Type B pancreatic cell (in vitro differentiated cells): ENCODE measurements at places on chromosomes 1 and 21.

GRCh38 chr1:247747616-247748015 is 325 bp downstream of the OR14A2 start:
- DNase-seq, result no peak

- no peak for DNase-seq
These were observed 368.0 kb downstream of the PDE4B start for GRCh38 chr1:66160719-66161118.

GRCh38 chr1:93328809-93329760 is 16.6 kb upstream of the DR1 start:
- no peak for DNase-seq

- DNase-seq, result no peak
These were observed 125.9 kb downstream of the RHOU start for GRCh38 chr1:228860911-228861831.

GRCh38 chr1:61089338-61089737 is 7.0 kb downstream of the NFIA start:
- DNase-seq, result no peak

DNA sequence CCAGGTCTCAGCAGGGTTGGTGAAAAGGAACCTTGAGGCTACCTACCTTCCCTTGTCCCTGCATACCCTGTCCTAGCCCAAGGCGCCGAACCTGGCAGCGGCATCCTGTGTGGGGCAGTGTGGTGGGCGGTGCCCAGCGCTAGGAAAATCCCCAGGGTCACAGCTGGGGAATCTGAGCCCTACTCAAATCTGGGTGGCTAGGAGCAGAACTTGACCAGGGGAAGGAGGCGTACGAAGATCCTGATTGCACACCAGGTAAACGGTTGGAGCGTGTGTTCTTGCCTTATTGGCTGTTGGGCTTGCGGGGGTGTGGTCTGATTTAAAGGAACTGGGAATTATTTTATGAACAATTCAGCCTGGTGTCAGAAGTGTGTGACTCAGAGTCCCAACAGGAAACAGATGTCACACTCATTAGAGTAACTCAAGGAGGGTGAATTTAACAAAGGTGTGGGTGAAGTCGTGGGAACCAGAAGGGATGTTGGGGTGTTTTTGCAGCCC is 118.6 kb downstream of the LRIG2 start:
- no peak for DNase-seq

DNA sequence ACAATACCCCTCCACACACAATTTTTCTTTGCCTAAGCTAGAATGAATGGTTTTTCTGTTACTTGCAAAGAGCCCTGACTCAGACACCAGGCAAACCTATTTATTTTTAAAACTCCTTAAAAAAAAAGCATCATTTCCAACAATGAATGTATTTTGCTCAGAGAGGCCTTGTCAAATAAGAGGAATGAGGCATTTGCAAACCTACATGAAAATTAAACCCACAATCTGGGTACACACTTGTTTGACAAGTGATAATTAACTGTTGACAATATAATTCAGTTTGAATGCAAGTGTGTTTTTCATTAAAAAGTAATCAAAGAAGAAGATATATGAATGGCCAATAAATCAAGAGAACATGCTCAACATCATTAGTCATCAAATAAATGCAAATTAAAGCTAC is 339.5 kb downstream of the PTPRU start:
- DNase-seq, result no peak

DNA sequence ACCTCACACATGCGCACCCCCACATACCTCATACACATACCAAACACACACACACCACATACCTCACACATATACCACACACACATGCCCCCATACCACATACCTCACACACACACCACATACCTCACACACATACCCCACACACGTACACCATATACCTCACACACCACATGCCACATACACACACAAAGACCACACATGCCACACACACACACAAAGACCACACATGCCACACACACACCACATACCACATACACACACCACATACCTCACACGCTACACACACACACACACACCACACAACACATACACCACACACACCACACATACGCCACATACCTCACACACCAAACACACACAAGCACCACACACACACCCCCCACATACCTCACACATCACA is 30.0 kb downstream of the HIVEP3 start:
- DNase-seq, result peak; percentile 20

GRCh38 chr1:20726932-20727745 is 5.4 kb downstream of the SH2D5 start:
- peak; percentile 66 for DNase-seq

DNA sequence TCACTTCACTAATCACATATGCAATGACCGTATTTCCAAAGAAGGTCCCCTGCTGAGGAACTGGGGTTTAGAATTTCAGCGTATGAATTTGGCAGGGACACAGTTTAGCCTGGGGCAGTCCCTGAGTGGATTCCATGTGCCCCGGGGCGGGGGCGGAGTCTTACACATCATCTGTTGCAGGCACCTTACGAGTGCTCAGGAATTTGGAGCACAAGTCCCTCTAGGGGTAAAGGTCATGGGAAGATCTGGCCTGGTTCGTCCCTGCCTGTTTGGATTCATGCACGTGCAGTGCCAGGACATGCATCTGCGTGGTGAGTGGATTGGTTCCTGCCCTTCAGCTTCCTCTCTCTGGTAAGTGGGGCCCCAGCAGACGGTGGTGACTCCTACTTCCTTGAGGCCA is 208.3 kb upstream of the C1orf174 start:
- no peak for DNase-seq

DNA sequence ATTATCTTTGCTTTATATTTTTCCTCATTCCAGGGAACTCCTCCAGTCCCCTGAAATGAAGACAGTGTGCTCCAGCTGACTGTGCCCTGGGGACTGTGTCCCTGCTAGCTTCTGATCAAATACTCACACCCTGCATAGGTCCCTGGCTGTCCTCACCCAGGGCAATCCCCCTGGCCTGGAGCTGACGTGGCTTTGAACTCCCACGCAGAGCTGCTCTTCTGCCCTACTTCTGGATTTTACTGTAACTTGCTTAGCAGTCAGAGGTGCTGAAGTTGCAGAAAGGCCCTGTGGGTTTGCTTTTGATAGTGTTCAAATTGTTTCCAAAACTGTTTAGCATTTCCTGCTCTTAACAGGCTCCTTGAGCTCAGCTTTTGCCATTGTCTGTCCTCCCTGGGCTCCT is 186.5 kb downstream of the FASLG start:
- DNase-seq, result no peak

GRCh38 chr1:230749150-230749549 is 2.0 kb downstream of the CAPN9 start:
- DNase-seq, result no peak

DNA sequence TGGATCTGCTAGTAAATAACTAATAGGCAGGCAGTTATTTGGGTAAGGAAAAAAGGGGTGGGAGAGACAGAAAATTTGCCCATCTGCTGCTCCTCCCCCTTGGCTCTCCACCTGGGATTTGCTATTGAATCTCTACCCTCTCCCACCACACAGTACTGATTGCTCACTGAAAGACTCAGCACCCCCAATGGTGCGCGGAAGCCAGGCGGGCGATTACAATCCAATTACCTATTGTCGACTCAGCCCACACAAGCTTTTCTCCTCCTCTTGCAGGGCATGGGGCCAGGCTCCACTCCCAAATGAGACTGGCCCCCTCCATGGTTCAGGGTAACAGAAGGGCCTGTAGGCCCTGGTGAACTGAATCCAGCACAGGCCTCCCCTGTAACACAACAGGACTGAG is 2.7 kb upstream of the HMGN2 start:
- no peak for DNase-seq

GRCh38 chr1:152410599-152410998 is 3.5 kb downstream of the CRNN start:
- no peak for DNase-seq

DNA sequence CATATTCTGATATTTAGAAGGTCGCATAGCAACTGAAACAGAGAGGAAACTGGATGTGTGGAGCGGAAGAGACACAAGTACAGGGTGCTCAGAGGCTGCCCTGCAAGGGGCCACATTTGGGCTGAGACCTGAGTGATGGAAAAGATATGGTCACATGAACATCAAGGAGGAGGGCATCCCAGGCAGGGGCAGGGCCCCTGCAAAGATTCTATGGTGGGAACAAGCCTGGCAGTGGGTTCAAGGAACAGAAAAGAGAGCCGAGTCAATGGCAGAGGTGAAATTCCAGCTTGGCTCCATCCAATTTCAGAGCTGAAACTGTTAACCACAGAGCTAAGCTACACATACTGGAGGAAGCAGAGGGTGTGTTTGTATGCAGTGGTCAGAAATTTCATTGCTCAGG is 227.7 kb downstream of the PRDM2 start:
- no peak for DNase-seq

DNA sequence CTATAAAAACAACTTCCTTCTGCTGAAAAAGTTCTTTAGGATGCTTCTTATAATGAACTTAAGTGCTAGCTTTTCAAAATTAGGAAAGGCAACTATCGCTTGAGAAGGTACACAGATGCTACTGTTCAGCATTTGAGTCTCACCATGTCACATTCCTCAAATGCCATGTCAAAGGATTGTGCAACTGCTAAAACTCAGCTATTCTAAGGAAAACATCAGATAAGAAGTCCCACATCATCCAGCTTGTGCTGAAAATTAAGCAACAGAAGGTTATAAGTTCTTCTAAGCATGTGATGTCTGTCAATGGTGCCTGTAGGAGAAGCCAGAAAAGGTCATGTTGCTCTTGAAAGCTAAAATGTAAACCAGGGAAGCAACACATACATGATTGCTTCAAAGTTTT is 36.5 kb downstream of the MCOLN2 start:
- no peak for DNase-seq

- DNase-seq, result no peak
These were observed 1.2 kb upstream of the LHX9 start for GRCh38 chr1:197915862-197916499.

DNA sequence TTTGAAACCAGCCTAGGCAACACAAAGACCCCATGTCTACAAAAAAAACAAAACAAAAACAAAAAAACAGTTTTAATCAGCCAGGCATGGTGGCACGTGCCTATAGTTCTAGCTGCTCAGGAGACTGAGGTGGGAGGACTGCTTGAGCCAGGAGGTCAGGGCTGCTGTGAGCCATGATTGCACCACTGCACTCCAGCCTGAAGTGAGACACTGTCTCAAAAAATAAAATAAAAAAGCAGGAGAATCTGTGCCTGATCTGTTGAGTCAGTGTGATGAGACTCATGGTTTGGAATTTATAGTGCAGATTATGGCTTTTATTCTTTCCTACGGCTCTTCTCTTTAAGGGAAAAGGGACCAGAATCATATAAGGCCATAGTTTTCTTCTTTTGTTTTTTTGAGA is 16.5 kb downstream of the TRIT1 start:
- no peak for DNase-seq

- no peak for DNase-seq
These were observed 217.0 kb downstream of the DNAH14 start for GRCh38 chr1:225146478-225146877.

GRCh38 chr21:46661211-46661625 is 25.7 kb downstream of the PRMT2 start:
- DNase-seq, result no peak

DNA sequence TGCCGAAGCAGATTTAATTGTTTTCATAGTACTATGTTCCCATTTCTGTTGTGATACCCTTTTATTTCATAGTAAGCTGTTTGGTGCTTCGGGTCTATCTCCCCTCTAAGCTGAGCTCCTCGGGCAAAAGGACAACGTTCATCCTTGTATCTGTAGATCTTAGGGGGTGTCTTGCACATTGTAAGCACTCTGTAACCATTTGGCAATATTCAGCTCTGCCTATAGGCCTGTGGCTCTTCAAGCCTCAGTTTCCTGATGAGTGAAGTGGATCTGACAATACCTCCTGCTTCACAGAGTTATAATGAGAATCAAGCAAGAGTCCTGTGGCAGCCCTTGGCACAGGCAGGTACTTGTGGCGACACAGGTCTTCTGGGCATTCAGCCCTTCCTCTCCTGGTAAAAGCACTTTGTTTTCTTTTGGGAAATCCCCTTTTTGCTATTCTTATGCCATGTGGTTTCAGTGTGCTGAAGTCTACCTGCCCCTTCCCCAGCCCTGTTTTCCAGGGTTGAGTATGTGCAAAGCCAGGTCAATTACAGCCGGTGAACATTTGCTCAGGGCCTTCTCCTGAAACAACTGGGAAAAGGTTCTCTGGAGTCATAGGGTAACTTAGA is 8.5 kb upstream of the EXO1 start:
- no peak for DNase-seq

GRCh38 chr1:29779146-29779545 is 542.8 kb downstream of the PTPRU start:
- no peak for DNase-seq

DNA sequence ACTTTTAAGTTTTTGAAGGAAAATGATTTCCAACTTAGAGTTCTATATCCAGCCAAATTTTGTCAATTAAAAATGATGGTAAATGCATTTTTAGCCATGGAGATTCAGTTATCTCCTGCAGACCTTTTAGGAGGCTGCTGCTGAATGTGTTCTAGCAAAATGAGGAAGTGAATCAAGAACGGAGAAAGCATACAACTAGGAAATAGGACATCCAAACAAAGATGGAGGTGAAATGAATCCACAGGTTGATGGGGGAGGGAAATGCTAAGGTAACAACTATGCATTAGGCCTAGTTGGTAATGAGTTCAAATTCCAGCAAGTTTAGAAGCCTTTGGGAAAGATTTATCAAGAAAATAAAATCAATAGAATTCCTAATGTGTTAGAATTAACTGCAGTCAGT is 80.5 kb downstream of the FNBP1L start:
- no peak for DNase-seq

- no peak for DNase-seq
These were observed 88.5 kb upstream of the TLR5 start for GRCh38 chr1:223231581-223231980.

- no peak for DNase-seq
These were observed 13.0 kb downstream of the GOLPH3L start for GRCh38 chr1:150683914-150684313.
